ENCODE measurements at places on chromosomes 6 and 20.

GRCh38 chr6:105884426-105884825, 201.7 kb upstream of the PRDM1 start:
- DNase-seq, result no peak

DNA sequence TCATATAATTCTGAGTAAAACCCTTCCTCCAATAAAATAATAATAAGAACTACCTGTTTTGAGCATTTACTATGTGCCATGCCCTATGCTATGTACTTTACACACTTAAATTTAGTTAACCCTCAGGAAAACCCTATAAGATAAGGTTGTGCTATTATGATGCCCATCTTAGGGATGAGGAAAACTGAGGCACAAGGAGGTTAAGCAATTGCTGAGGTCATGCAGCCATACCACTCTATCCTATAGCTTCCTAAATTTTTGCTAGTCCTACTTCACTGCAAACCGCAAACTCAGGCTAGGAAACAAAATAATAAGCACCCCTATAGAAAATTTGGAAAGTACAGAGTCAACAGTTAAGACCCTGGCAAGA, 38.9 kb upstream of the GFOD1 start:
- DNase-seq, result no peak

- no peak for DNase-seq
Observed at GRCh38 chr6:138541823-138542481, 42.7 kb upstream of the NHSL1 start.

DNA sequence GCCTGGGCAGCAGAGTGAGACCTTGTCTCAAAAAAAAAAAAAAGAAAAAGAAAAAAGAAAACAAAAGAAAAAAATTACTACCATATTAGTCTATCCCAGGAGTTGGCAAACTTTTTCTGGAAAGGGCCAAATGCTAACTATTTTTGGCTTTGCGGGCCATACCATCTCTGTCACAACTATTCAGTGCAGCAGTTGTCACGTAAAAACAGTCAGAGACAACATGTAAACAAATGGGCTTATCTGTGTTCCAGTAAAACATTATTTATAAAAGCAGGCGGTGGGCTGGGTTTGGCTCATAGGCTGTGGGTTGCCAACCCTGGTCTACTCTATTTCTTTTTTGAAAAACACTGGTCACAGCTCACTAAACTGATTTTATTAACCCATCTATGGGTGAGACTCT, 53.4 kb downstream of the EYA2 start:
- no peak for DNase-seq

- no peak for DNase-seq
Observed at GRCh38 chr6:31676322-31676903, 4.5 kb downstream of the LY6G5C start.

DNA sequence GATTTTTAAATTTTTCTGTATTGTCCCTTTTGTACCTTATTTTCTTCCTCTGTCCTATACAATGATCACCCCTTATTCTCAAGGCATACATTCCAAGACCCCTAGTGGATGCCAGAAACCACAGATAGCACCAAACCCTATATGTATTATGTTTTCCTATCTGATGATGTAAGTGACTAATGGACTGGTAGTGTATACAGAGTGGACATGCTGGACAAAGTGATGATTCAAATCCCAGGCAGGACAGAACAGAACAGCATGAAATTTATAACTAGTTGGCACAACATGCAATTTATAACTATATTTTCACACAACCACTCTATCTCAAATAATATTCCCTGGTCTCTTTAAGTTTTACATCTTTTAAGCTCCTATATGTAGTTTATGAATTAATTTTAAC, 205.6 kb upstream of the FLRT3 start:
- DNase-seq, result no peak

- DNase-seq, result peak; percentile 41
Observed at GRCh38 chr6:166760288-166760687, 133.2 kb upstream of the RPS6KA2 start.

DNA sequence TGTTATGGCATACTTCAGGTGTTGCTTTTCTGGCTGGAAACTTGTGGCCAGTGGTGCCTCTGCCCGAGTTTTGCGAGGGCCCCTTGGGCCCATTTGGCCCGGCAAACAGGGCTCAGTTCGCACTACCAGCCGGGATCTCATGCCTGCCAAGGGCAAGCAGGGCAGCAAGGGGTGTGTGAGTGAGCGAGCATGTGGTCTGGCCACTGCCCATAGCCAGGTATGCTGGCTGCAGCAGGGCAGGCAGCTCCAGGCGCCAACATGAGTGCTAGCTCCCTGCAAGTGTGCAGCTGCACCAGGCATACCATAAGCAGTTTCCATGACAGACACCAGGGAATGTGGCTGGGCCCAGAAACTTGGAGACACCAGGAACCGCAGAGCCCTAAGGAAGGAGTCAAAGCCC, 389.5 kb downstream of the NKAIN2 start:
- no peak for DNase-seq

Data from T-helper 22 cell (primary cell).